Naive B cell (primary cell): ENCODE measurements at places on chromosomes 2 and 18. TPM values are rescaled to one million over a fixed set of nuclear protein-coding genes. Genes with fewer than 3 reads are reported as not detected.

NT5C1B gene
- 0.39 TPM for polyA plus RNA-seq

GLB1L gene
- not detected for polyA plus RNA-seq

CAPN14 gene
- 0.51 TPM for polyA plus RNA-seq

ALPP gene
- polyA plus RNA-seq, result not detected

UGT1A8 gene
- polyA plus RNA-seq, result not detected

MOCOS gene
- not detected for polyA plus RNA-seq

DNA sequence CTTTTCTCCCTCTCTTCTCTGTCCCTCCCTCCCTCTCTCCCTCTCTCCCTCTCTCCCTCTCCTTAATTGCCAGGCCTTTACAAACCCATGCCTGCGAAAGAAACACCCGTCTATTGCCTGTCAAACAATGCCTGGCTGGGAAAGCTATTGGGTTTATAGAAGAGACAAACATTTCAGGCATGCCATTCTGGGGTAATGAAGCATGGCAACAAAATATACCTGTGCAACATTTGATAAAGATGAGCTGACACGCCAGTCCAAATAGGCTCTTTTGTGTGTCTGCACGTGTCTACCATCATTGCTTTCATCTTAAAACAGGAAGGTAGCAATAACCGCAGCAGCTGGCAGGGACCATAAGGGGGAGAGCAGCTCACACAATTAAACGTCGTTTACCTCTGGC is 282.1 kb downstream of the ZNF516 start:
- H3K27ac ChIP-seq, result no peak overlapping the region
- H3K27me3 ChIP-seq, result no peaks in the 10 kb centered on the region
- H3K4me1 ChIP-seq, result no peaks in the 10 kb centered on the region

GRCh38 chr2:208297961-208298360 is 31.9 kb downstream of the PIKFYVE start:
- DNase-seq, result no peak
- H3K27me3 ChIP-seq, result no peaks in the 10 kb centered on the region
- H3K36me3 ChIP-seq, result peaks cover 32% of the 10 kb centered on the region
- H3K4me1 ChIP-seq, result peaks cover 25% of the 10 kb centered on the region

DNA sequence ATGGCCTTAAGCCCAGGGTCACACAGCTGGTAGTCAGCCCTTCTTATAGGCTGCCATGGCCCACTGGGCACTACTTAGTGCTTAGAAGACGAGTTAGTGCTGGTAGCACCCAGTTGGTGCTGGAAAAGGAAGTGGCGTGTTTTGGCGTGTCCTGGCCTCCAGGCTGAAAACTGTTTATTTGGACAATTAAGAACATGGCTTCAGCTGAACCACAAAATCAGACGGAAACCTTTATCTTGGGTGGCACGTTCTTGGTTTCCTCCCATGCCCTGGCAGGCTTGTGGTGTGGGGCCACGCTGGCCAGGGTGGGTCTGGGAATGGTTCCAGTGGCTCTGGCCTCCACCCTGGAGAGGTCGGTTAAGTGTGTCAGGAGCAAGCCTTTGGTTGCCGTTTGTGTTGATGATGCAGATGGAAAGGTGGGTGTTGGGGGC is 141.5 kb upstream of the HAAO start:
- peaks cover 4% of the 10 kb centered on the region for H3K4me1 ChIP-seq
- H3K27me3 ChIP-seq, result peaks cover 7% of the 10 kb centered on the region
- DNase-seq, result no peak
- no peak overlapping the region for H3K27ac ChIP-seq

- no peaks in the 10 kb centered on the region for H3K36me3 ChIP-seq
- H3K4me3 ChIP-seq, result no peak overlapping the region
- no peak for DNase-seq
- no peak overlapping the region for H3K27ac ChIP-seq
- no peaks in the 10 kb centered on the region for H3K27me3 ChIP-seq
Measured at GRCh38 chr2:214492152-214492551, 81.3 kb downstream of the VWC2L start.

GRCh38 chr2:206230060-206230762 is 44.3 kb upstream of the ZDBF2 start:
- no peaks in the 10 kb centered on the region for H3K4me1 ChIP-seq
- no peak overlapping the region for H3K27ac ChIP-seq
- DNase-seq, result no peak
- H3K27me3 ChIP-seq, result peaks cover 21% of the 10 kb centered on the region
- H3K36me3 ChIP-seq, result peaks cover 13% of the 10 kb centered on the region
